Tibial artery (tissue), 4 donors: ENCODE measurements at places on chromosomes 2 and 18.

DNA sequence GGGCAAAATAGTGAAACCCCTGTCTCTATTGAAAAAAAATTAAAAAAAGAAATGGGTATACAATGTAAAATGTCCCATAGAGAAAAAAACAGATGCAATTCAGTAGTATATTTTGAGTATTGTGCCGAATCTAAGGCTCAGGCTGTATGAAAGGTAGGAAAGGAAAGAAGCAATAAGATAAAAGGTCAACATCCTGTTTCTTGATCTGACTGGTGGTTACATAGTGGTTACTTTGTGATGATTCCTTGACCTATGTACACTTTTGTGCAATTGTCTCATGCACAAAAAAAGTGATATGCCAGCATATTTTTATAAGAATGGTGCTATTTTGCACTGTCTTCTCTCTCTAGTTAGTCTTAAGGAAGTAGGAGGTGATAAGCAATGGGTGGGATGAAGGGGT lies 1333.7 kb upstream of the TMEFF2 start:
- no peak for DNase-seq

DNA sequence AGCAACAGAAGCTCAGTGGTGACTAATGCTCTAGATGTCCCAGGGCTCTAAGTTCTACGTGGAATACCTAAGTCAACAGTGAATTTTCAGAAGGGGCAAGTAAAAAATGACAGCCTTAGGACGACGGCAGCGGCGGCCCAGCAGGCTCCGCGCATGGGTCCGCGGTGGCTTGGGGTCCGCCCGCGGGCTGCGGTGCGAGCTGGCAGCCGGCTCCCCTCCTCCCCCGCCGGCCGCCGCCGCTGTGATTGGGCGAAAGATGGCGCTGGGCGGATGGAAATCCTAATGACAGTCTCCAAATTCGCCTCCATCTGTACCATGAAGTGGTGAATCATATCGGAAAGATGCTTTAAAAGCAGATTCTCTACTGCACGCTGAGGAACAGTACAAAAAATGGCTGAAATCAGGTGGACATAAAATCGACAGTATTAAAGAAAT lies 74.7 kb downstream of the HNRNPLL start:
- DNase-seq = no peak

GRCh38 chr2:233022561-233022960 lies 9.5 kb upstream of the NGEF start:
- no peak for DNase-seq

DNA sequence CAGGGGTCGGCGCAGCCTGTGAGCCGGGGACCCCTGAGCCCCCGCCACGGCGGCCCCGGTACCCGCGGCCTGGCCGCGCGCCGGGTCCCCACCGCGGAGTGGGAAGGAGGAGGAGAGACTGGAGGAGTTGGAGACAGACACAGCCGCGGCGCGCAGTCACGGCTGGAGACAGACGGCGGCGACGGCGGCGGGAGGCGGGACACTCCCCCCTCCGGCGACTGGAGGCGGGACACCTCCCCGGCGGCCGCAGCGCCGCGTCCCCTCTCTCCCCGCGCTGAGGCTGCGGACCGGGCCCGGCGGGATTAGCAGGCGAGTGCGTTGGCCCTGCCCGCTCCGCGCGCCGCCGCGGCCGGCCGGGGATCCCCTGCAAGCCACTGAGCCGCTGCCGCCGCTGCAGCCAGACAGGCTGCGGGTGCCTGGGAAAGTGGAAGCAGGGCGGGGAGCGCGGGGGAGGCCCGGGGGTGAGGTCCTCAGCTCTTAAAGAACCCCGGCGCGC lies 1.0 kb upstream of the LDLRAD4 start:
- peak; percentile 67 for DNase-seq

DNA sequence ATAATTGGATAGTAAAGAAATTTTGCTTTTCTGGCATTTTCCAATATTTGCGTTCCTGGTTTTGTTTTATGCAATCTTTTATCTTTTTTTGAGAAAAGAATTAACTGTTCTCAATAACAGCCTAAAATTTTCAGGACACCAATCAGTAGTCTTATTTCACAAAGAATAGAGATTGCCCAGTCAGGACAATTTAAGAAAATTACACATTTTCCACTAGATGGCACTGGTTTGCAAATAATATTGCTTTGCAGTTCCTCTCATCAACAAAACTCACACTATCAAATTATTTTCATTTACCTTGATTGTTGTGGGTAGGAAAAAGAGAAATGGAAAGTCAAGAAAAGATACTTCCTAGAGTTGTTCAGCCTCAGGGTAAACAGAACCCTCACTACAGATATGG lies 2.4 kb upstream of the RBM45 start:
- DNase-seq = no peak

DNA sequence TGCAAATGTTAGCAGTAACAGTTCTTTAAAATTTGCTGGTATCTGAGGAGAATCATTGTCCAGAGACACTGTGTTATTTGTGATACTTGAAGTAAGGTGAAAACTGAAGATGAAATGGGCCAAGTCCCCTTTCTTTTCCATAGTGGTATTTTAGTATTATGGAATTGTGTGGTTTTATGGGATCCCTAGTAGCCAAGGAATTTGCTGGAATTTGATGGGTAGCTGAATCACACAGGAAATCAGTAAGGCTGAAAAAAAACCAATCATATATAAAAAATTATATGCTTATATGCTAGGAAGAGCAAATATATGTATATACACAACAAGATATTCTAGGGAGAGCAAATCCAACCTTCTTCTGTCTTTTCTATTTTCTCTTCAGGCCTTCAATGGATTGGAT lies 54.2 kb upstream of the TACR1 start:
- DNase-seq = no peak

GRCh38 chr2:148044322-148044721 lies 23.4 kb downstream of the MBD5 start:
- no peak for DNase-seq

DNA sequence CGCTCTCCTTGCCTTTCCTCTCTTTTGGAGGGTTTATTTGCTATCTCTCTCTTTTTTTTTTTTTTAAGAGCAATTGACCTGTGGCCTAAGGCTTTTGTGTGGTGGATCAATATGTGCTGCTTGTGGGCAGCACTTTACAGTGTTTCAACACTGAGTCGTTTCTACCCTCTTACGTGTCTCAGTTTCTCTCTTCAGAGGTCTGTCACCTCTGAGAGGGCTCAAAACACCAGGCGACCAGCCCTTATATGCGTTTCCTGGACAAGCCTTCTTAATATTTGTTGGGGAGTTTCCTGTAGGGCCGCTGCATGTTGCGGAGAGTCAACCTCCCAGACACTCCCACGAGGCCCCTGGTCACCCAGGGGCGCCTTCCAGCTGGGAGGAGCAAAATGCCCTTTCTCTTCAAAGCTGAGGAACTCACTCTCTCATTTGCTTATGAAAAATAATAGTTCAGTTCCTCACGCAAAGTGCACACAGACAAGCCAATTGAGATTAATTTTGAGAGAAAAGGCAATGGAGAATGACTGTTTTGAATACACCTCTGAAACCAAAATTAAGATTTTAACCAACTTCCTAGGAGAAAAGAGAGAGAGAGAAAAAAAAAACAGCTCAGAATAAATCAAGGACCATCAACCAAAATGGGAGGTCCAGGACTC lies 96.3 kb upstream of the B3GNT2 start:
- DNase-seq = no peak

DNA sequence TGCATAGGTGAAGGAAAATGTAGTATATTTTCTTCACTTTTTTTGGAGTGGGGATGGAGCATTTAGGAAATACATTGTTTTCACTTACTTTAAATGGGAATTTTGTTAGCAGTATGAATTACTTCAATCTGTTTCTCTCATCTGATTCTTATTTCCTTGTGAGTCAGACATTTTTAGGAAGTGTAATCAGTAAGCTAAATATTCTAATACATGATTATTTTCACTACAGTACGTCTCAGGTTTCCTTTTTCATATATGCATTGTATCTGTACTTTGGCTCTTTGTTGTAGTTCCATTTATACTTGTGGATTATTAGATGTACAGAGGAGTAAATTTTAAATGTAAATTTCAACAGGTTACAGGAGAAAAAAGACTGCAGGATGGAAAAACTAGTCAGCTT lies 27.9 kb downstream of the GPD2 start:
- no peak for DNase-seq

DNA sequence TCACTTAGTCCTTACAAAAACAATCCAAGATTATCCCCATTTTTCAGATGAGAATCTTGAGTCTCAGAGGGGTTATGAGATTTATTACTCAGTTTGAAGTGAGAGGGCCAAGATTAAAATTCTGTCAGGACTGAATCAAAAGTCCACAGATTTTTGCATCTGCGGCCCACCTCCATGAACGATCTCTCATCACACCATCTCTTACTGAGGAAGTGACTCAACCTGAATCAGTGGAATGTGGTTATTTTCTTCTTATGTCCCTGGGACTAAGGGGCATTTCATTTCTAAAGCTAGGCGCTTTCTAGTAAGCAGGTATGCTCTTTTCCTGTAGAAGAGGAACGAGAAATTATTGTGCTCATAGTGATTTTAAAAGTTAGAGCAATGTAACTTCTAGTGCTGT lies 360.3 kb upstream of the SPHKAP start:
- DNase-seq = no peak

- no peak for DNase-seq
These were observed 249.2 kb downstream of the TNS1 start for GRCh38 chr2:217753460-217754200.

- DNase-seq = no peak
These were observed 111.1 kb downstream of the RIT2 start for GRCh38 chr18:43004421-43004820.

DNA sequence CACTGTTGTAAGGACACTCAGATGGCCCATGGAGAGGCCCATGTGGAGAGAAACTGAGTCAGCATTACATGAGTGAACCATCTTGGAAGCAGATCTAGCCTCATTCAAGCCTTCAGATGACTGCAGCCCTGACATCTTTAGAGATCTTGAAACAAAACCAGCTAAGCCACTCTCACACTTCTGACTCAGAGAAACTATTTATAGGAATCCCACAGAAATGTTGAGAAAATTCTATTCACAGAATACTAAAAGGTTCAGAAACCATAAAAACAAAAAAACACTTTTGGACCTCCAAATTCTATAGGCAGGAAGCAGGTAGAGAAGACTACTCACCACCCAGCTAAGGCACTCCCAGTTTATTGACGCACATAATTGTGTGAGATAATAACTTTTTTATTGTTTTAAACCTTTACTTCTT lies 8.7 kb downstream of the TMEM169 start:
- no peak for DNase-seq
